ENCODE measurements at places on chromosomes 11 and 22.

DNA sequence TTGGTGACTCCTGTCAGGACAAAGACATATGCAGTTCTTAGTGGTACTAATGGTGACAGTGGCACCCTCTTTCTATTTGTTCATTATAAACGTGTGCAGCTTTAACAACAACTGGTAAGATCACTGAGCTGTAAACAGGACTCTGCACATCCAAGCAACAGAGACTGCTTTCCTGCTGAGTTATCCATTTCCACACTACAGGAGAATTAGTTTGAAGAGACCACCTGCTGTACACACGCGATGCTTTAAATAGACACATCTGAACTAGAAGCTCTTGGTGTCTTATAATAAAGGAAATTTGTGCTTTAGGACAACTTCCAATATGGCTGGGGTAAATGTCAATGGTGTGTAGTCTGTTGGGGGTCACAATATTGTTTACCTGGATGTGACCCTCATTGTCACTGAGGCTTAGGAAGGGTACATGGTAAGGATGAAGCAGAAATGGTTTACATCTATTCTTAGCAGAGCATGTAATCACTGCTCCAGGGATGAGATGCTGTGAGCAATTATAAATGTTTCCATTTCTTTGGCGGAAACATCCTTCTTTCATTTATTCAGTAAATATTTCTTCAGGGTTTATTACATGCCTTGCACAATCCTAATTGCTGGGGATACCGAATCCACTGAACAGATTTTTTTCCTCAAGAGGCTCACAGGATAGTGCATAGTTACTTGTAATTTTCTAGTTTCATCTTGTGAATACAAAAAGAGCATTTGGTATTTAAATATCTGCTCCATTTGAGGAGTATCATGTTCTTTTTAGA lies 354.0 kb upstream of the CCDC90B start:
- no peak for DNase-seq

- no peak for DNase-seq
These were observed 99.1 kb downstream of the GAB2 start for GRCh38 chr11:78318321-78319114.

- DNase-seq: no peak
These were observed 114.9 kb downstream of the C11orf91 start for GRCh38 chr11:33585586-33586209.

DNA sequence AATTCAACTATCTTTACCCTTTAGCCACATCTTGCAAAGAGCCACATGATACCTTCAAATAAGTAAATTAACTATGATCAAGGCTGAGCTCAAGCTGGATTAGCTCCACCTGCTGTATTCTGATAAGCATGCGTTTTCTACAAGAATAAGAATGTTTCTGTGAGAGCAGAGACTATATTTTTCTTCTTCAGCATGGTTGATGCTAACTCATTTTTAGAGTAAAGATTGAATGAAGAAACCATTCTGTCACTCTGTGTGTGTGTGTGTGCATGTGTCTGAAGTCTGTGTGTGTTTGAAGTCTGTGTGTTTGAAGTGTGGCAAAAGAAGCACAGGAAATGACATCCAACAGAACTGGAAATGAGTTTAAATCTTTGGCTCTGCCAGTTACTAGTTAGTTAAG lies 12.0 kb upstream of the LAYN start:
- no peak for DNase-seq
